ENCODE measurements at places on chromosomes 5 and 9. TPM values are rescaled to one million over a fixed set of nuclear protein-coding genes. Genes with fewer than 3 reads are reported as not detected.

DNA sequence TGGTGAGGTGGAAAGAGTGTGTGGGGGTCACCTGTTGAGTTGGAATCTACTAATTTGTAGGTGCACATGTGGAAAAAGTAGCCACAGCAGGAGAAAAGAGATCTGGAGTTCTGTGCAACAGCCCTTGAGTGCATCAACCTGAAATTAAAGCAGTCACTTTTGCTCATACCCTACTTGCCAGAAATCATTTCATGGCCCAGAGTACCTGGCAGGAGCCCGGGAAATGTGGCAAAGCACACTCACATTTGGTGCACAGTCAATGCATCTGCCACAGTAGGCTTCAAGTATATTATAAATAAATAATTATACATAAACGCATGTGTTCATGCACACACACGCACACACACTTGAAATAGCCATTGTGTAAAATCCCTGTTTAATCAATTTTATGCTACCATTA is 203.0 kb downstream of the ICE1 start:
- H3K27me3 ChIP-seq, result no peaks in the 10 kb centered on the region
- no peaks in the 10 kb centered on the region for H3K36me3 ChIP-seq
- H3K4me1 ChIP-seq, result no peaks in the 10 kb centered on the region
- no peak for DNase-seq
- no peak overlapping the region for H3K27ac ChIP-seq
- H3K4me3 ChIP-seq, result no peak overlapping the region

GRCh38 chr9:117825609-117826347 is 121.6 kb downstream of the TLR4 start:
- no peaks in the 10 kb centered on the region for H3K27me3 ChIP-seq
- DNase-seq, result no peak
- H3K4me3 ChIP-seq, result no peak overlapping the region

DNA sequence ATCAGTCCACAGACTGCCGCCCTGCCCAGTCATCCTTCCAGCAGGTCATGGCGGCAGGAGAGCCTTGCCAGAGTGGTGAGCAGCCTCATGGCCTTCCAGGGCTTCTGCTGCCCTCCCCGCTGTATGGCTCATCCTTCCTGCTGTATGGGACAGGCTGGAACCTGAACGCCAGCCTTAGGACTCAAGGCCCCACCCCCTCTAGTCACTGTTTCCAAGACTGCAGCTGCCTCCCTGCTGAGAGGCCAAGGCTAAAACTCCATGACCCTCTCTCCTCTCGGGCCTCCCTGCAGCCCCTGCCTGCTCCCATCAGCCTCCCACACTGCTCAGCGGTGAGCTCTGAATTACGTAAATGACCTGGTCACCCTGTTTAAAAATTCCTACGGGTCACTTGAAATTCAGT is 227.5 kb downstream of the AGTPBP1 start:
- no peaks in the 10 kb centered on the region for H3K4me1 ChIP-seq
- H3K36me3 ChIP-seq, result no peaks in the 10 kb centered on the region
- no peak overlapping the region for H3K4me3 ChIP-seq
- H3K27ac ChIP-seq, result no peak overlapping the region
- H3K27me3 ChIP-seq, result no peaks in the 10 kb centered on the region
- no peak for DNase-seq

- no peak for DNase-seq
- H3K4me3 ChIP-seq, result no peak overlapping the region
- H3K36me3 ChIP-seq, result no peaks in the 10 kb centered on the region
- H3K4me1 ChIP-seq, result no peaks in the 10 kb centered on the region
- H3K27ac ChIP-seq, result no peak overlapping the region
These were observed 742.8 kb downstream of the CDH9 start for GRCh38 chr5:26295541-26295940.

Gene NSD1
- polyA plus RNA-seq, result 6.9 TPM

DNA sequence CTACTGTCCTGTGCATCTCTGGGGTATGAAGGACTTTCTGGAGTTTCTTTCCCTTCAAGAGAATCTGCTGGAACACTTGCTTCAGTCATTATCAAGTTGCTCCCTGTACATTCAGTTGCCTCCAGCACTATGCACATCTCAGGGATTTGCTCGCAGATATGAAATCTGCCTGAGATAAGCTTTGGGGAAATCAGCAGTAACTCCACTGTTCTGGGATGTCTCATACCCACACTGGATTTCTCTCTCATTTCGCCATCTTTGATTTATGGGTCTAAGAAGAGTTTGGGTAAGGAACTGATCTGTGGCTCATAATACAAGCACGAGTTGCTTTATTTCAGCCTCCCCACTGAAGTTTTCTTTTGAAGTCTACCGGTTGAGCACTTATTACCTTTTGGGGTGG is 585.6 kb downstream of the PSAT1 start:
- H3K4me3 ChIP-seq, result no peak overlapping the region
- H3K4me1 ChIP-seq, result no peaks in the 10 kb centered on the region
- no peaks in the 10 kb centered on the region for H3K36me3 ChIP-seq
- no peak for DNase-seq
- H3K27me3 ChIP-seq, result no peaks in the 10 kb centered on the region

Gene POU4F3
- not detected for polyA plus RNA-seq

Measured in pancreas (tissue), 10 donors.